ENCODE measurements at places on chromosomes 5 and 9. TPM values are rescaled to one million over a fixed set of nuclear protein-coding genes. Genes with fewer than 3 reads are reported as not detected.

Gene CHSY3
- total RNA-seq = 5.0 TPM

Gene CCNI2
- not detected for total RNA-seq

Gene NEURL1B
- 5.3 TPM for total RNA-seq

Gene ABO
- total RNA-seq = not detected

Gene ADAMTS2
- 34.4 TPM for total RNA-seq

Gene RXRA
- 17.7 TPM for total RNA-seq

Gene GPX8
- 187 TPM for total RNA-seq

Gene FGF18
- total RNA-seq = not detected

Gene NEUROG1
- not detected for total RNA-seq

Gene HSD17B3
- total RNA-seq = not detected

Gene ANKRD34B
- total RNA-seq = not detected
